ENCODE measurements at places on chromosomes 6 and 20.

GRCh38 chr6:107750176-107750797, 73.8 kb downstream of the SCML4 start:
- DNase-seq = no peak

GRCh38 chr20:24672886-24673677, 203.7 kb downstream of the SYNDIG1 start:
- peak; percentile 96 for DNase-seq

GRCh38 chr6:32974541-32975308, 6.3 kb downstream of the BRD2 start:
- DNase-seq = no peak

GRCh38 chr6:147717991-147718390, 209.5 kb downstream of the SAMD5 start:
- no peak for DNase-seq

DNA sequence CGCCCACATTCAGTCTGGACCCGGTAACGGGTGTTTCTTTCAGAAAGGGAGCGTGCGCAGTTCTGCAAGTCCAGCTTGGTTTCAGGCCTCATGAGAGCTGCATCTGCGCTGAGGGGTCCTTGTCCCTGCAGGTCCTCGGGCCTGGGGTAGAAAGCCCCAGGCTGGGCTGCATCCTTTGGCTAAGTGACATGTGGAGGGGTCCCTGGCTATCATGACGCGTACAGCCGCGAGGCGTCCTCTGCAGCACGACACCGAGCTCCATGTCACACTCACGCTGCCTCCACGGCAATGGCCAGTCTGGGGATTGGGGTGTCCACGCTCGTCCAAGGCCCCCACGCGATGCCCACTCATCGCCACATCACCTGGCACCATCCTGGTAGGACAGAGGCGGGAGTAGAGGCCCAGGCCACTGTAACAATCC, 1.7 kb upstream of the KIF25 start:
- DNase-seq = no peak

DNA sequence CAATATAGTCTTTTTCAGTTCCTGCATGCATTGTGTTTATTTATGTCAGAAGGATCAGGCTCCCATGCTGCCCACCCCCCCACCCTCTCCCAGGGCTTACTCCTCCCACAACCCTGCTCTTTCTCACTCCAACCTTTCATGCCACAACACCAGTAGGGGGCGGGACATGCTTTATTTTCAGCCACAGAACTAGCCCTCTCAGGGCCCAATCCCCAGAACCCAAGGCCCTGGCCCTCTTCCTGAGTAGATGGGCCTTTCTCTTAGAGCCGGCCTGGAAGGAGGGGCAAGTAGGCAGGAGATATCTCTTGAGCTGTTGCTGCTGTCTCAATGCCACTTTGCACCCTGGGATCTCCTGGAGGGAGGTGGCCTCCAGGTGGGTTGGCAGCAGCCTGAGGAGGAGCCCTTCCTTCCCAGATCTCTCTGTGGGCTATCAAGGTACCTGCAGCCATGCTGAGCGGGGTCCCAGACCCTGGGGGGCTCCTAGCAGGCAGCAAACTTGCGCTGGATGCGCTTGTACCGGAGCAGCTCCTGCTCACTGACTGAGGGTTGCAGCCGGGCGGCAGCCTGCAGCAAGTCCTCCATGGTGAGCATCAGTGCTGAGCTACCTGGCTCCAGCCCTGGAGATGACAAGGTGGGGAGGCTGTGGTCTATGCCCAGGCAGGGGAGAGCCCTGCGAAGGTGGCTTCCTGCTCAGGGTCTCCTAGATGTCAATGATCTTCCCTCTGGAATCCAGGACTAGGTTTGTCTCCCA, 3.5 kb downstream of the GNMT start:
- DNase-seq = peak; percentile 61

DNA sequence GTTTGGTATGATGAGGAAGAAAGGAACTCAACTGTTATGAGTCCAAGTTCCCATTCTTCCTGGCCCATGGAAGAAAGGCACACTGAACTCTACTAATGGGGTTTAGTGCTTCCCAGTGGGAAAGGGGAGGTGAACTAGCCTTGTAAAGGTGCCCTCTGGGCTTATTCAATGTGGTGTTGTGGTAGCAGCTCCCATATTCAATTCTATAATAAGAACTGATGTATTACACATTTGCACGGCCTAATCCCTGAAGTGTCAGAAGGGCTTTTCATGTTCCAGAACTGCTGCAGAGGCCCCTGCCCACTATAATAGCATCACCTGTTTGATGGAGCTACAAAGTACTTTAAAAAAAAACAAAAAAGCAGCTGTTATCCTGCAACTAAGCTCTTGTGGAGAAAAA, 17.1 kb downstream of the PRKN start:
- no peak for DNase-seq

GRCh38 chr6:14396826-14397517, 279.4 kb downstream of the CD83 start:
- peak; percentile 69 for DNase-seq

GRCh38 chr20:1669304-1669703, 11.7 kb upstream of the SIRPG start:
- peak; percentile 16 for DNase-seq

DNA sequence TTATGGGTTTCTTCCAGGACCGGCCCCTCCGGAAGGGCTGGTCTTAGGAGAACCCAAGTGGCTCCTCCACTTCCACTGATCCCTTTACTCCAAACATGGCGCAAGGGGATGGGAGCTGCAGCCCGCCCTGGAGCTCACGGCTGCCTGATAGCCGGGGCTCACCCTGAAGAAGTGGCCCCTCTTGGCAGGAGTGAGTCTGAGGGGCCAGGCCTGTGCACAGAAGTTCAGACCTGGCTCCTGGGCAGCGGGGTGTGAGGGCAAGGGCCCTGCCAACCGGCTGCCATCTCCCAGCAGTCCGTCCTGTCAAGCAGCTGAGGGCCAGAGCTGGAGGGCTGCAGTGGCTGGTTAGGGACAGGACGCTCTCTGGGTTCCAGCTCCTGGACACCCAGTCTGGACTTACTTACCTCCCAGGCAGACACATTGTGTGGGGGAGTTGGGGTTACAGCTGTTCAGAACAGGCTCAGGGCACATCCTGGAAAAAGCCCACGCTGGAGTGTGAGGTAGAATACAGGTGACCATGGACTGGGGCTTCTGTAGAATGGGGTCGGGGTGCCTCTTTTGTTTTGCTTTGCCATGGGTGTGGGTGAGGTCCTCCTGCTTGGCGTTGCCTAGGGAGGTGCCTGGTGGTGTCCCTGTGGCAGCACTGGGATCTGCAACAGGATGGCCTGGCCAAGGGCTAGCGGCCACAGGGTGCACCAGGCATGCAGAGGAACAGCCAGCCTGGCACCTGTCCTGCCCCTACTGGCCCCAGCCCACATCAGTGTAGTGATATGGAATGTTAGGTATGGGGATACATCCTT, 88.4 kb downstream of the ASXL1 start:
- no peak for DNase-seq

GRCh38 chr6:148723484-148723883, 23.3 kb upstream of the UST start:
- DNase-seq = peak; percentile 97

DNA sequence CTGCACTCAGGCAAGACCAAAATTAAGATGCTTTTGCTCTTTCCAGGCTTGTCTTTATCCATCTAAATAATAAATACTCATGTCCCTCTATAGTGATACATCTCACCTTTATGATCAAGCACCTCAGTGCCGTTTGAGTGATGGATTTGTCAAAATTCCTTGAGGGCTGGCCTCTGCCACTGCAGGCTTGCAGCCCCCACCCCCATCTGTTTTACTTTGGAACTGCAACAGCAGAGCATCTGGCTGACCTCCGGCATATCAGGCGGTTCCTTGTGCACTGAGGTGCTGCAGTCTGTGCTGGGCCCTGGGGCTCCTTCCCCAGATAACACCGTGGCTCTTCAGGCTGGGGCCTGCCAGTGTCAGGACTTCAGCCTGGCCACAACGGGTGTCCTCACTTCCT, 386.9 kb downstream of the CDH26 start:
- DNase-seq = no peak

All from fibroblast of mammary gland (primary cell).